D721Med (cell line): ENCODE measurements at places on chromosomes 6 and 20.

GRCh38 chr6:125927761-125928160 lies 28.8 kb upstream of the HINT3 start:
- no peak for DNase-seq

DNA sequence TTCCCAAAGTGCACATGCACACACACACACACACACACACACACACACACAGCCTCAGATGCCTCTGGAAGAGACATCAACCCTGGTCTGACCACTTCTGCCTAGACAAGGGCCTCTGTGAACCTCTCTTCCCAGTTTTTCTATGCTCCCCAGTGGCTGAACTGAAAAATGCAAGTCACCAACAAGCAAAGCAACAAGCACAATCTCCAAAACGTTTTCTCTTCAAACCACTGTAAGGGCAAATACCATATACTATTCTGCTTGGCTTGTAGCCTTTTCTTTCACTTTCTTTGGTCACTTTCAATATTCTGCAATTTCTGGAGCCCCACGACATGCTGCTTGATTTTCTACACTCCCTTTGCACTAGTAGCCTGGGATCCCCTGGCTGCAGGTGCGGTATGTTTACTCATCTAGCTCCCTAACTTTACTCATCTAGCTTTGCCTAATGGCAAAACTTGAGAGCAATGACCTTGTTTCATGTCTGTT lies 121.4 kb upstream of the DST start:
- DNase-seq = no peak

DNA sequence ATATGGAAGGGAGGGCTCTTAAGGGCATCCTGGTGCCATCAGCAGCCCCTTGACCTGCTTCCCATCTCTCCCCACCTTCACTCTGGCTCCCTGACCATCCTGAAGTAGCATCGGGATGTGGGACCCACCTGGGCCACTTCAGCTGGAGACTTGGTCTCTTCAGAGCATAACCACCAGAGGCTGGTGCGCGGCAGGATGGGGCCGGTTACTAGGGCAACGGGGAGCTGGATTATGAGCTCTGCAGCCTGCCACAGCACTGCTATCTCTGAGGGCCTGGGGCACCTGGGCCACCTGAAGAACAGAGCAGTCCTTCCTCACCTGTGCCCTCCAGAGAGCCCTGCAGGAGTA lies 79.7 kb downstream of the SYNJ2 start:
- no peak for DNase-seq

GRCh38 chr6:99236010-99236409 lies 113.5 kb downstream of the FAXC start:
- no peak for DNase-seq

GRCh38 chr6:387293-387741 lies 4.2 kb upstream of the IRF4 start:
- DNase-seq = no peak

DNA sequence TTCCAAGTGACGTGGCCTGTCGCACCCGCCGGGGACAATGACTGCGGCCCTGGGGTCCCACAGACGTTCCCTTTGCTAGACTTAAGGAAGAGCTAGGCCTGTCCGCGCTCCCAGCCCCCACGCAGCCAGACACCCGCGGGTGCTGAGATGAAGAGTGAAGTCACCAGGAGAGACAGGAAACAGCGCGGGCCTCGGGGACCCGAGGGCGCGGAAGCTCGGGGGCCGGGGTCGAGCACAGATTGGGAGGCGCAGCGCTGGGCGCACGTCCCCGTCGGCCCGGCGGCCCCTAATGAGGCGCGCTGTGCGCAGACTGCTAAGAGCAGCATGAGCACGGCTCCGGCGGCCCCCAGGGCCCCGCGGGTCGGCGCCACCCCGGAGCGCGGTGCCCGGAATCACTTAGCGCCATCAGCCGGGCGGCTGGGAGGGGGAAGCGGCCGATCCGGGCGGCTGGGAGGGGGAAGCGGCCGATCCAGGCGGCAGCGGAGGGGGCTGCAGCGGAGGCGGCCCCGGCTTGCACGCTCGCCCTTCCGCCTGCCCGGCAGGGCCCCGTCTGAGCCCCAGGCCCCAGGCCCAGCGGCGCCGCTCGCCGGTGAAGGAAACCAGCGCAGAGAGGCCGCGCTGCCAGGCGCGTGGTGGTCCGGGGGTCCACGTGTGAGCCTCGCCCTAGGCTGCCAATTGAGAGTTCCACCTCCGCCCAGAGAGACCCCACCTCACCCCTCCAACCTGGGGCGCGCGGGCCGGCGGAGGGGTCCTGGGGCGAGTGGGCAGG lies 8.3 kb upstream of the AVP start:
- no peak for DNase-seq

- DNase-seq = no peak
These were observed 43.2 kb upstream of the ADGRF5 start for GRCh38 chr6:46964716-46965519.

DNA sequence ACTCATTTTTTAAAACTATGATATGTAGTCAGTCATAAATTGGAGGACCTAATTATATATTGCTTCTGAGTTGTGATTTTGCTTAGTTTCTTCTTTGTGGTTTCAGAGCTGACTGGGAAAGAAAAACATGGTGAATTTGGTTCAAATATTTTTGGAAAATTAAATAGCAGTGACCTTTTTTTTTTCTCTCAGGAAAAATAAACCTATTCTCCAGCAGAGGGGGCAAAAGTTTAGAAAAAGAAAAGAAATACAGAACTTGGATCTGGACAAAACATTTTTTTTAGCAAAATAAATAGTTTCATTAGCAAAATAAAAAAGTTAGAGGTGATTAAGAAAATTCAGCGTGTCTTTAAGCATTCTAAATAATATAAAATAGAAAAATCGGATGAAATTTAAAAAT lies 10.2 kb downstream of the COL10A1 start:
- no peak for DNase-seq

DNA sequence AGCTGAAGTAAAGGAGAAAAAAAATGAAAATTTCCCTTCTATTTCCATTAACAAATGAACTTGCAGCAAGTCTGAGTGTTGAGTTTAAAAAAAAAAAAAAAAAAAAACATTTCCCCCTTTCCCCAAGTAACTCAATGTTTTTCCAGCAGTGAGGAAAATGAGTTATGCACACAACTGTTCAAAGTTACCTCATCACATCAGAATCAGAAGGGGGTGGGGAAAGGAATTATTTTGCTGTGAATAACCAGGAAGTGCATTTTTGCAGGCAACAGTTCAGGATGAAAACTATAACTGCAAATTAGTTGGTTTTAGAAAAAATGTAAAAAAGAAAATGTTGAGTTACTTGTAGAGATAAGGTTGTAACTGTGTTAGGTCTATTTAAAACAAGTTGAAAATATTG lies 568.9 kb upstream of the CITED2 start:
- no peak for DNase-seq

- DNase-seq = no peak
These were observed 545 bp downstream of the SLC35D3 start for GRCh38 chr6:136922685-136923006.

GRCh38 chr6:72709431-72709830 lies 87.6 kb downstream of the KCNQ5 start:
- DNase-seq = no peak

DNA sequence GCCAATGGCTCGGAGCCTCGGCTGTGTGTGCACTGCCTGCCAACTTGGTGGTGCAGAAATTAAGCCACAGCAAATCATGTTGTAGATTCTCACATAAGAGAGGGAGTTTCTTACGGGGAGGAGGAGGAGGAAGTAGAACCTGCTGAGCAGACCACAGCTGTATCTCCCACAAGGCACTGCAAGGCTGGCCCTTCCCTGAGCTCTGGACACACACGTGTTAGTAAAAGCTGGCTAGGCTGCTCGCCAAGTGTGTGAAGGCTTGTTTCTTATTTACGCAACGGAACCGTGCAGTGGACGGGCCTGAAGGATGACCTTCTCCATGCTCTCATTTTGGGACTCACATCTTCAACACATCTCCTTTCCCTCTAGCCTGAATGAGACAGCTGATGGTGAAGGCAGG lies 15.7 kb upstream of the QKI start:
- no peak for DNase-seq

DNA sequence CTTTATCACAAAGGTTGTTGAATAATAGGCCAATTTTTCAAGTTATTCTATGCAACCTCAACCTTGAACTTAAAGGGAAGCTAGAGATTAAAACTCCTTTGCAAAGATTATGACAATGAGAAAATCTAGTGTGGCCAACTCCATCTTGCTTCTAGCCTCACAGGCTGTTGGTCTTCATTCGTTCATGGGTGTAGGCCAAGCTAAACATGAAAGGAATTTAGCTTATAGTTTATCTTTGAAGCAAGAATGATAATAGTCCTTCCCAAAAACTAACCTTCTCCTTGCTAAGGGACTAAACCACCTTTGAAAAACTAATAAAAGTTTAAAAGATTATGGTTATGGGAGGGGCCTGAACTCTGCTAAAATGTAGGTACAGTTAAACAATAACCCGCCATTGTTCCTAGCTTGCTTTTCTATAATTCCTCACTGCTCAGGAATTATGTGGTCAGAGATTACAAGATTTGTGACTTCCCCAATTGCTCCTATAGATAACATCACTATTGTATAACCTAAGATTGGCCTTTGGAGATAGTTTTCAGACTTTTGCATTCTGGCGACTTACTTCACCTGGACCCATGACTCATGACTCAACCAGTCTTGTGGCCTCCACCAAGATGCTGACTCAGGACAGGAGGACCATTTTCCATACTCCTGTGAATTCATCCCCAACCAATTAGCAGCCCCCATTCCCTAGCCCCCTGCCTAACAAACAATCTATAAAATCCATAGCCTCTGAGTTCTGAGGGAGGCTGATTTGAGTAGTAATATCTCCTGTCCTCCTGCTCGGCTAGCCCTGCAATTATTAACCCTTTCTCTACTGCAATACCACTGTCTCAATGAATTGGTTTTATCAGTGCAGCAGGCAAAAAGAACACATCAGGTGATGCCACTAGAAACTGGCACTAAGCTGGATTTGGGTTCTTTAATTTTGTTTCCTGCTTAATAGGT lies 154.5 kb downstream of the CD83 start:
- DNase-seq = no peak

DNA sequence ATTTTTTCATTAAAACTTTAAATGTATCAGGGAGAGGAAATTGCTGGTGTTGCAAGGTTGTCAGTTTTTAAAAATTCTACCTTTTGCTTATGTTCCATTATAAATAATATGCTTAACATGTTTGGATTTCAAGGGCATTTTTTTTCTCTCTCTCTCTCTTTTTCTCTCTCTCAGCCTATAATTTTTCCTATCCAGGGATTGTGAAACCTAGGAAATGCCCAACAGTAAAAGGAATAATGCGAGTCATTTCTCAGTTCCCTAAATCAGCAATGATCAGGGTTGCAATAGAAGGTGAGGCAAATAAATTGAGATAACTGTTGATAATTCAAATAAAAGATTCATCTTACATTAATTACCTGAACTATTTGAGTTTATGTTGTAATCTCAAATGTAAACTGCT lies 53.2 kb upstream of the IFNGR1 start:
- no peak for DNase-seq

GRCh38 chr6:144447472-144447871 lies 162.3 kb downstream of the UTRN start:
- no peak for DNase-seq

GRCh38 chr20:52766645-52767435 lies 205.3 kb upstream of the TSHZ2 start:
- no peak for DNase-seq

GRCh38 chr20:15399781-15400180 lies 1062.4 kb upstream of the FLRT3 start:
- DNase-seq = no peak

GRCh38 chr20:38610521-38610920 lies 8.9 kb downstream of the ARHGAP40 start:
- DNase-seq = no peak

- no peak for DNase-seq
These were observed 75.9 kb upstream of the MYL9 start for GRCh38 chr20:36465109-36466080.

GRCh38 chr6:163626073-163626867 lies 211.8 kb downstream of the QKI start:
- DNase-seq = no peak

- DNase-seq = no peak
These were observed 101.4 kb downstream of the LRRC1 start for GRCh38 chr6:53896196-53896595.

DNA sequence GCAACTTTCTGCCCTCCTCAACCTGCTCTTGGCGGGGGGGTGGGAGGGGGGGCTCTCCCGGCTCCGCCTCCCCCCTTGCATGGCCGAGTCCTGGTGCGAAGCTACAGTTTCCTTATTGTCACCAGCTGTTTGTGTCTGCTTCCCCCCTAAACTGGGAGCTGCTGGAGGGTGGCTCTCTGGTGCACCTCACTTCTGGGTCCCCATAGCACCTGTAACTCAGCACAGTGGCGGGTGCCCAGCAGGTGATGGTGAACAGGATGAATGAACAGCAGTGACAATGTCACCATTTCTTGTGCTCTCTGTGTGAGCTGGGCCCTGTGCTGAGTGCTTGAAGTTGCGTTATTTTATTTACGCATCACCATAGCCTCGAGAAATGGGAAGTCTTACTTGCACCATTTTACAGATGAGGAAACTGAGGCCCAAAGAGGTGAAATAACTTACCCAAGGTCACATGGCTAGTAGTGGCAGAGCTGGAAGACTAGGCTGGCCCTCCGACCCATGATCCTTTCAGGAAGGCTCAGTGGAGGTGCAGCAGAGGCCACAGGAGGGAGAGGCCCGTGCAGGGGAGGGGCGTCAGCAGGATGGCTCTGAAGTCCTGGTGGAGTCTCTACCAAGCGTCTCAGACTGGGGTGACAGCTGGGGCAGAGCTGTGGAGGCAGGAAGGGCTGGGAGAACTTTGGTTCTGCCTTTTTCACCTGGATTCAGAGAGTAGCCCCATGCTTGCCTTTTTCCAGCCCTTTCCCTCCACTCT lies 41.8 kb downstream of the SRC start:
- no peak for DNase-seq
